ENCODE measurements at places on chromosomes 3 and 15.

DNA sequence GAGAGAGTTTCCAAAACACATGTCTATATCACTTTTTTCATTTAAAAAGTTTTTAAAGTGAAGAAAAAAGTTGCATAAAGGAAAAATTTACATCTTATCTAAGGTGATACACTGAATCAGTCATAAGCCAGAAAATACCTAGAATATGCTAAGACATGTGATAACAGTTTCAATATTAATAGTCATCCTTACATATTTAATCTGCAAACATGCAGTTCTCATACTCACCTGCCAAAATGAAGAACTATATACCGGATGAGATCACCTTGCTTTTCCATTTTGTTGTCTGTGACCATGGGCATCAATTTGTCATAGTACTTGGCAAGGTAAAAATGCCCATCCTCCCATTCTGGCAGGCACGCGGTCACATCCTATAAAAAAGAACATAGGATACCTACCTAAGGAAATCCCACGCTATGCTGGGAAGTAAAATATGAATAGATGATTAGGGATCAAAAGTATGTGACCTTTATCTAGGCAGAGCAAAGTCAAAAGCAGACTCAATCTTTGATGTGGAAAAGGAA lies 37.1 kb upstream of the XRN1 start:
- DNase-seq = no peak

GRCh38 chr15:57769266-57769665 lies 62.8 kb downstream of the POLR2M start:
- no peak for DNase-seq

DNA sequence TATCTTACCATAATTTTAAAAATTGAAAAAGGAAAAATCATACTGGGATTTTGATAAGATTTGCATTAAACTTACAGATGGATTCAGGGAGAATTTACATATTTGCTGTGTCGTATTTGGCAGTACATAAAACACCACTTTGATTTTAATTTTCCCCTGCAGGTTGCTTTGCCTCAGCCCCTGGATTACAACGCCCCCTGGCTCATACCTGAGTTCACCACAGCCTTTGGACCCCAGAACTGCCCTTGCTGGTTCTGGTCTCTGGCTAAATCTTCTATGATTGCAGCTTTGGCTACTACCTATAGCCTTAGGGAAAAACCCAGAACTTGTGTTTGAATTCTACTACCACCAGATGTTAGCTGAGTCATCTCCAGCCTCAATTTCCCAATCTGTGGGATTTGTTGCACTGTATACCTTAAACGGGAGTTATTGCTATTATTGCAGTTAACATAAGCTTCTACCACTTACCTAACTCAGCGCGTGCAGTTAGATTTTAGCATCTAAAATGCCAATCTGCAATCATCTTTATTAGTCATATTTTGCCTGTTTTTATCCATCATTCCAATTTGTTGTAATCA lies 315.7 kb upstream of the GADL1 start:
- DNase-seq = no peak

DNA sequence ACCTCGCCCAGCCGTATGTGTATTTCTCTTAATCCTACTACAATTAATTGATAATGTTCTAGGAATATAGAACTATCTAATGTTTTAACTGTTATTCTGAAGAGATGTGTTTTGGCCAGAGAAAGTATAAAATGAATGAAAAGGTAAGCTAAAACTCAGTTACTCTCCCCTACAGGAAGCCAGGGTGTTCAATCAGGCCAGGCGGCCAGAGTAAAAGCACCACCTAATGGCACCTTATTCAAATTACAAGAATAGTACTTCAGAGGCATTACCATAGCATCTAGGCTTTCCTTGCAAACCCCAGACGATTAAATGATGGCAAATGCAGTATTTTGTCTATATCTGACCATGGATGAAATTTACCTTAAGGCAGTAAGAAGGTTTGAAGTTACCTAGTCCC lies 10.4 kb downstream of the SLC12A8 start:
- no peak for DNase-seq

DNA sequence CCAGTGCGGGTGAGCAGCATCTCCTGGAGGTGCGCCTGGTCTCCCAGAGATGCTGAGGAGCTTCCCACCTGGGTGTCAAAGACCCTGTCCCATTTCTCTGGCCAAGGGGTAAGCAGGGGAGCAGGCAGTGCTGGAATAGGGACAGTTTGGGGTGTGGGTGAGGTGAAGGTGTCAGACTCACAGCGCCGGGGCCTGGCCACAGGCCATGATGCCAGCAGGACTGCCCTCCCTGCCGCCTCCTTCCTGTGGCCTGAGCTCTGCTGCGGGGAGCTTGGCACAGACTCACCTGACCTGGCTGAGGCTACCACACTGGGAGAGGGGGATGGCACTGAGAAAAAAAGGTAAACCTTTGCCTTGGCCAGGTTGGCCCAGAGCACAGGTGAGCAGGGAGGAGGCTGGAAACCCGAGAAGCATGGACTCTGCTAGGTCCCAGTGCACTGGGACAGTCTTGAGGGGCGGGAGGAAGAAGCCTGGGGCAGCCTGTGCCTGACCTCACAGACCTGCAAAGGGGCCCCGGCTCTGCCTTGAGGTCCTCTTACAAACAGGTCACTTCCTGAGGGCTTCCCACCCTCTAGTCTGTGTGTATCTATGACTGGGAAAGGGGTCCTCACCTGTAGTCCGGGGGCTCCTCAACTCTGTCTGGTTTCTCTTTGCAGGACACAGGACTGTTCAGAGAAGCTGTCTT lies 28.2 kb downstream of the GRAMD2A start:
- no peak for DNase-seq

- DNase-seq = peak; percentile 26
Measured at GRCh38 chr3:14988988-14989394, 41.6 kb downstream of the NR2C2 start.

- DNase-seq = no peak
Measured at GRCh38 chr3:81910244-81910852, 148.9 kb upstream of the GBE1 start.

All from activated T-cell treated with anti-CD3 and anti-CD28 coated beads for 48 hours (primary cell).